Suppressor macrophage treated with lipopolysaccharide for 1 hour (primary cell): ENCODE measurements at places on chromosomes 6 and 20.

GRCh38 chr6:11228935-11229654 is 3.4 kb downstream of the NEDD9 start:
- DNase-seq = no peak

- no peak for DNase-seq
Measured at GRCh38 chr6:35679399-35679798, 9.3 kb downstream of the FKBP5 start.

- no peak for DNase-seq
Measured at GRCh38 chr6:139779988-139780774, 405.7 kb upstream of the CITED2 start.

DNA sequence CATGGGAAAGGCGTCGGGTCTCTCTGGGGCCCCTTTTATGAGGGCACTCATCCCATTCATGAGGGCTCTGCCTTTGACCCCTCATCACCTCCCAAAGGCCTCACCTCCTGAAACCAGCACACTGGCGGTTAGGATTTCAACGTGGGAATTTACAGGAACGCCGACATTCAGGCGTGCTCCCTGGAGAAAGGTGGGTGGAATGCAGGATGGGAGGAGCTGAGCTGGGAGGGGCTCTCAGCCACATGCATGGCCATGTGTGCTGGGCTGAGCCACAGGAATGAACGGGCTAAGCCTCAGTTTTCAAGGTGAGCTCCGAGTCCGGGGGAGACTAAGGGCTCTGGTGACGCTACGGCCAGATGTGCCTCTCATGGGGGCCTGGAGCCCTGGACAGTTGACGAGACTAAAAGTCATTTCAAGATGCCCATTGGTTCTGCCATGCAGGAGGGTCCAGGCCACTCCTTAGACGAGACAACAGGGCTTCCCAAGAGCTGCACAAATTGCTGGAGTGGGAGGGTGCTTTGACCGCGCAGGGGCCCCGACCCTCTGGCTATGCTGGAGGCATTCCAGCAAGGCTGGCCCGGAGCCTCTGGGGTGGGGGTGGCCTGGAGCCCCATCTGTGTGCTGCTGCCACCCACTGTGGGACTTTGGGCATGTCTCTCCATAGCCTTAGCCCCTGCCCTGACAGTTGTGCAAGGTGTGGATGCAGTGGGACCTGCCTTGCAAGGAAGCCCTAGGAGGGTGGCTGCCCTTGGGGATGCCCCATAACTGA is 3.8 kb upstream of the ARFGAP1 start:
- no peak for DNase-seq

DNA sequence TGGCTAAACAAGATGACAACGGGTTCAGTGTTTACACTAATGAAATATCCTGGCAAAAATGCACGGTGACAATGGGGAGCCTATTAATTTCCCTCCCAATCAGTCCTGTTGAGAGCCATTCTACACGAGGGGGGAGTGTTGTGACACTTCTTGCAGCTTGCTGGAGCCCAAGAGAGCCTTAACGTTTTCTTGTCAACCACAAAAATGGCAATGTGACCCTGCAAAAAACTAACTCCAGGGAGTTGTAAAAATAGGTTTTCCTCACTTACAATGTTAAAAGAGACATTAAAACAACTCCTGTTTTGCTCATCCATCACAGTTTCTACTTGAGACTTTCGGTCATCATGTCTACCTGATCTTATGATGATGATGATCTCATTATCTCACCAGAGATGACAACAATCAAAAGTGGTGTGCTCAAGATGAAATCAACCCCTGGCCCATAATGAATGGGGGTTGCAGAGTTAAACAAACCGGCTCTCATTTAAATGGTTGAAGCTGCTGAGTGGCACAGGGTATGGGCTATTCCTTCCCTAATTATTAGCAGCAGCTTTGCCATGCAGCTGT is 57.9 kb downstream of the GJA10 start:
- no peak for DNase-seq

DNA sequence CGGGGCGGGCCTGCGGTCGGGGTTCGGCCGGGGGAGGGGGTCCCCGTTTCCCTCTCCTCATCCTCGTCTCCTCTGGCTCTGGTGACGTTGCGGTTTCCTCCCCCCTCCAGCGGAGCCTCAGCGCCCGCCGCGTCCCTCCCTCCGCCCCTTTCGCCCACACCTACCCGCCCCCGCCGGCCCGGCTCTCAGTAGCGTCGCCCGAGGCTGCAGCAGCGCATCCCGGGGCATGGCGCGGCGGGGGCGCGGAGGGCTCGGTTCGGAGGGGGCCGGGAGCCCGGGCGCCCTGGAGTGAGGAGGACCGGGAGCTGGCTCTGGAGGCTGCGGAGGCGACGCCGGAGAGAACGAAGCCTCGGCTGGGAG is at the start of gene DSE:
DSE (plus strand) TSS at position 188 of the 360 bp plus-strand sequence. CDS start 28,304 bp downstream, outside the sequence.
- peak; percentile 94 for DNase-seq

GRCh38 chr20:22966787-22967464 is 68.2 kb upstream of the SSTR4 start:
- DNase-seq = no peak

DNA sequence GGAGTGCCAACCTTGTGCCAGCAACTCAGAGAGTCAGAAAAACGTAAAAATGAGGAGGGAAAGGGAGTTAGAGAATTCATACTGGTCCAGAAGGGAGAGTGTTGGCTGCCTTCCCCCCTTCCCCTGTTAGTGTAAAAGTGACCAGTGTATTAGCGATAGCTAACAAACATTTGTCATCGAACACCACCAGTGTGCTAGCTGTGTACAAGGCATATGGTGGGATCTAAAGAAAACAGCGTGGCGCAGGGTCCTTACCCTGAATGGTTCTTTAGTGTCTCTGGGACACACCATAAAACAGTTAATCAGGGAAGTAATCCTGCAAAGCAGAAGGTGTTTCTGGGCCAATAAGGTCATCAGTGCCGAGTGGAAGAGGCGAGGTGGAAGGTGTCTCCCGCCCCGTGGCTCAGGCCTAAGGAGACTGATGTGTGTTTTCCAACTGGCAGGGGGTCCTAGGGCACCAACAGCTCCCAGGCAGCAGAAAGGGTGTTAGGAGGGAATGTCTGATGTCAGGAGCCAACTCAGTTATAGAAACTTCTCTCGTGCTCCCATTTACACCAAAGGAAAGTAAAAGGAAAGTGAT is 91.9 kb downstream of the TCP11 start:
- no peak for DNase-seq

- DNase-seq = no peak
Measured at GRCh38 chr20:58642441-58642840, 8.6 kb upstream of the STX16 start.

DNA sequence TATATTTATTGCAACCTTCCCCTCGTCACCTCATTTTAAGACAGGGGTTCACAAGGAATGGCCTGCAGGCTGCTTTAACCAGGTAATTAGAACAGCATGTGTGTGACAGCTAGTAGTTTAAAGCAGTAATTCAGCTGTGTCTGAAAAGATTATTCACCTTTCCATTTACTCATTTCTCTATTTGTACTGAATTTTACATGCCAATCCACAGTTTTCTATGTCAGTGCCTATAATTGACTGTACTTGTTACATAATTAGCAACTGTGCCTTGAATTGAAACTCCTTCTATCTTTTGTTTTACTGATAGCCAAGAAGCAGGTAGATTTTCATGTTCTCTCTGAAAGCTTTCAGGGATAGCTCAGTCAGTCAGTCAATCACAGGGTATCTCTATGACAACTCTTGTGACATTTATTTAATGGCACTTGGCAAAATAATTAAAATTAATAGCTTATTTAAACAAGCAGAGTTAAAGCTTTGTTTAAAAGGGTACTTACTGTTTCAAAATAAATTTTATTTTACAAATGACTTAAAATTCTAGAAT is 214.0 kb downstream of the ZFAND3 start:
- DNase-seq = no peak
